Activated naive CD8-positive, alpha-beta T cell treated with anti-CD3 and anti-CD28 coated beads, Interleukin-2, amount 50 U/mL, for 24 hours (primary cell): ENCODE measurements at places on chromosomes 6 and 20.
A peak's percentile ranks its signal among the peaks of the same experiment; 100 is the strongest.

DNA sequence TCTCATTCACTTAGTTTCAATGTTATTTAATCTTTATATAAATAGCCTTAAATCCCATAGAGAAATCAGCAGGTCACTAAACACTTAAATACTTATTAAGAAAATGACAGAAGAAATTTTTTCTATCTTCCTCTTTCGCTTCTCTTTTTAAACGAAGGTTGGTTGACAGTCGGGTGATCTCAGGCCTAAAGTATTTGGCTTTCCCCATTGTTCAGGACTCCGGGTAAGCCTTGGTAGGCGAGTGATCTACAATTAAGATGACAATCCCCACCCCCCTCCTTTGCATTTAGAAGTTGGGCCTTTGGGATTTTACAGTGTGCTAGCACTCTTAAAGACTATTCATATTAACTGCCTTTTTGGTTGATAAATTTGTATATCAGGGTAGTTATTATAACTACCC is 19.7 kb upstream of the UTRN start:
- H3K27me3 ChIP-seq, result no peaks in the 10 kb centered on the region
- DNase-seq, result no peak
- no peak overlapping the region for H3K4me3 ChIP-seq
- no peak overlapping the region for H3K27ac ChIP-seq
- H3K36me3 ChIP-seq, result no peaks in the 10 kb centered on the region

DNA sequence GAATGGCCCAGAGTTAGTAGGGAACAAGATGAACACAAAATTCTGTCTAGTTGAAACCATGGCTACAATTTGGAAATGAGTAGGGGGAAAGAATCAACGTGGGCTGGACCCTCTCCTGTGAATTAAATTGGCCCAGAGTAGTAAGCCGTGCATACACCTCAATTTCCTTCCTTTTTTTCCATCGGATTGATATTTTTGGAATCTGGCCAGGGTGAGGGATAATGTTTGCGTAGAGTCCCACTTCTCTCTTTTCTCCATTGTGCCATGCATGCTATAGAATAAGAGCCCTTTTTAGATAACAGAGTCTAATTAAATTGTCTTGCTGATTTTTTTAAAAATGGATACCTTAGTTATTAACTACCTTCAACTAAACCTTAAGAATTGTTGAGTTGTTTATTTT is 35.2 kb downstream of the XRN2 start:
- H3K4me1 ChIP-seq, result no peaks in the 10 kb centered on the region
- H3K36me3 ChIP-seq, result peaks cover 66% of the 10 kb centered on the region
- no peak for DNase-seq
- H3K27me3 ChIP-seq, result no peaks in the 10 kb centered on the region
- no peak overlapping the region for H3K4me3 ChIP-seq

GRCh38 chr6:56009636-56010035 is 134.2 kb upstream of the BMP5 start:
- no peaks in the 10 kb centered on the region for H3K36me3 ChIP-seq
- no peak overlapping the region for H3K4me3 ChIP-seq
- no peak for DNase-seq
- H3K27me3 ChIP-seq, result no peaks in the 10 kb centered on the region

DNA sequence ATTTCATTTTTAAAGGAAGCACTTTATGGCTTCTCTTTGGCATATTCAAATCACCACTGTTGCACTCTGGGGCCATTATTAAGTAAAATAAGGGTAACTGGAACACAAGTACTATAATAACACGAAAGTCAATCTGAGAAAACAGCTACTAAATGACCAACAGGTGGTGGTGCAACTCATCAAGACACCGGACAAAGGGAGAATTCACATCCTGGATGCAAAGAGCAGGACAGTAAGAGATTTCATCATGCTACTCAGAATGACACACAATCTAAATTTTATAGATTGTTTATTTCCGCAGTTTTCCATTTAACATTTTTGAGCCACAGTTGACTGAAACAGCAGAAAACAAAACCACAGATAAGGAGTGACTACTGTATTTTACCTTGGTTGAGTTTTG is 27.6 kb upstream of the LY86 start:
- no peak overlapping the region for H3K4me3 ChIP-seq
- H3K27me3 ChIP-seq, result peaks cover 5% of the 10 kb centered on the region
- DNase-seq, result no peak
- H3K4me1 ChIP-seq, result peaks cover 59% of the 10 kb centered on the region

- peaks cover 14% of the 10 kb centered on the region for H3K4me1 ChIP-seq
- H3K27me3 ChIP-seq, result peaks cover 49% of the 10 kb centered on the region
- no peak overlapping the region for H3K4me3 ChIP-seq
- H3K36me3 ChIP-seq, result no peaks in the 10 kb centered on the region
- H3K27ac ChIP-seq, result no peak overlapping the region
Measured at GRCh38 chr20:54479138-54479906, 3.9 kb downstream of the DOK5 start.

- peaks cover 79% of the 10 kb centered on the region for H3K4me1 ChIP-seq
- peak; percentile 36 for DNase-seq
- H3K27ac ChIP-seq, result peak overlapping the region; percentile 66
- peaks cover 15% of the 10 kb centered on the region for H3K27me3 ChIP-seq
Measured at GRCh38 chr6:52984247-52984646, 10.8 kb downstream of the GSTA4 start.
